ENCODE measurements at places on chromosomes 16 and 17.

DNA sequence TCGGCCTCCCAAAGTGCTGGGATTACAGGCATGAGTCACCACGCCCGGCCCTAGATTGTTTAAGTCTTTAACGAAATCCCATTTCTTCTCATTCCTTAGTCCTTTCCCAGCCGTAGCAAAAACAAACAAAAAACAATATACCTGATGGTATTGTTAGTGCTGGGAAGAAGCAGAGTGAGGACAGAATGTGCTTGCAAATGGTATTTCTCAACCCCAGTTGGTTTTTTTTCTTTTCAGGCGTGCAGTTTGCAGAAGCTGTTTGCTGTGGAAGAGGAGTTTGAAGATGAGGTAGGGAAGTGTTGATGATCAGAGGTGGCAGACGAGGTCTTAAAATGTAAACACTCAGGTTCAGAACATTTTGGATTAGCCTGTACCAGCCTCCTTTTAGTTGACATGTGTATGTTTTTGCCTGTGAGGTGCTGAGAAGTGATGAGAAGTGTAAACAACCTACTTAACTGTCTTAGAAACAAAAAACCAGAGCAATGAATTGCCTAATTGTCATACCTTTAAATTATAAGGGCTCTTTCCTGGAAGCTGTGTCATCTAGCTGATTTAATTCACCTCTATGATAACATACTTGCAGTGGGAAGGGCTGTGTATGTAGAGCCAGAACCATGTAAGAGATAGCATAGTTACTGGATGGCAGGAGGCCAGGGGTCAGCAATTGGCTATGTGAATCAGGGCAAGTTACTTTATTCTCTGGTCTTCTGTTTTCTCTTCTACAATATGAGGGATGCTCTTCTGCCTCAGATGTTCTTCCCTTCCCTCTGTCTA is 3.4 kb downstream of the HROB start:
- no peak for DNase-seq
- no peaks in the 10 kb centered on the region for H3K27me3 ChIP-seq
- no peak overlapping the region for H3K27ac ChIP-seq
- peaks cover 5% of the 10 kb centered on the region for H3K4me1 ChIP-seq

DNA sequence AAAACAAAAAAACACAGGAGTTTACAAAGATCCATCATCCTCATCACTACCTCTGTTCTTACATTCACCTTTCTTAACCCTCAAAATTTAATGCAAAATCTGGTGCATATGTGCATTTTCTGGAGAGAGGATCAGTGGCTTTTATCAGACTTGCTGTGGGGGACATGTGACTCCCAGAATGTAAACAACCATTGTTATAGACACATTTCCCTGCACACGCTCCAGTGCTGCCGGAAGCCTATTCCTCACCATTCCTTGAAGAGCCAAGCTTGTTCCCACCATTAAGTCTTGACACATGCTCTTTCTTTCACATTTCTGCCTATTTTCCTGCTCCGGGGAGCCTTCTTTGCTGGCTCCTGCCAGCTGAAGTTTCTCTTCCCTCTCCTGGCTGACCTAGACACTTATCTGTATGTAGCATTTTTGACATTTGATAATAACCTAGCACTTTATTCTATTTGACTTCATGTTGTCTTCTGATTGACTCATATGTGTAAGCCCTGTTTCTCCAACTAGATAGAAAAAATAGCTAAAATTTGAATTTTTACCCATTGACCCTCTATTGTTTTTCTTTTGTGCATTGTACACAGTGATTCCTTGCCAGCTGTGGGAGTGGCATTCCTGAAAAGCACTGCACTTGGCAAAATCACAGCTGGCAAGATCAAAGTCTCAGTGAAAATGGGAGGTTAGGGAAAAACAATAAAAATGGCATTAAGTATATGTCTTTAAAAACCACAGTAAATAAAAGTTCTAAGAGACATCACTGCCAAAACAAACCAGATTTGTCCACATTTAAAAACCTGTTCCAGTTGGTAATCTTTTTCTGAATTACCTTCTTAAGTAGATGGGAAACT is 76.8 kb upstream of the CIBAR2 start:
- H3K27ac ChIP-seq: peak overlapping the region; percentile 4
- peaks cover 2% of the 10 kb centered on the region for H3K27me3 ChIP-seq
- no peak overlapping the region for H3K4me3 ChIP-seq
- DNase-seq: no peak
- peaks cover 16% of the 10 kb centered on the region for H3K36me3 ChIP-seq

- H3K27ac ChIP-seq: no peak overlapping the region
- no peak overlapping the region for H3K4me3 ChIP-seq
- DNase-seq: no peak
- H3K4me1 ChIP-seq: peaks cover 19% of the 10 kb centered on the region
Observed at GRCh38 chr17:6472517-6472916, 28.3 kb downstream of the PIMREG start.

GRCh38 chr17:38746849-38747462 is 1.2 kb downstream of the PCGF2 start:
- peaks cover 2% of the 10 kb centered on the region for H3K27me3 ChIP-seq
- H3K4me3 ChIP-seq: peak overlapping the region; percentile 86
- no peak for DNase-seq
